ENCODE measurements at places on chromosomes 2 and 18. TPM values are rescaled to one million over a fixed set of nuclear protein-coding genes. Genes with fewer than 3 reads are reported as not detected.

The NRP2 gene
- total RNA-seq, result 39.3 TPM

The PCARE gene
- total RNA-seq, result 0.10 TPM

The ANKRD30BL gene
- 1.4 TPM for total RNA-seq

The FHOD3 gene
- total RNA-seq, result 32.0 TPM

The CCDC88A gene
- total RNA-seq, result 71.1 TPM

The SPDYA gene
- 3.3 TPM for total RNA-seq

The EML6 gene
- total RNA-seq, result 2.6 TPM

The D2HGDH gene
- total RNA-seq, result 16.4 TPM

The RTKN gene
- 25.7 TPM for total RNA-seq
